Activated CD4-positive, alpha-beta T cell treated with anti-CD3 and anti-CD28 coated beads for 48 hours (primary cell): ENCODE measurements at places on chromosomes 16 and 17.

- peak; percentile 1 for DNase-seq
Observed at GRCh38 chr16:85401370-85401916, 211.7 kb upstream of the GSE1 start.

DNA sequence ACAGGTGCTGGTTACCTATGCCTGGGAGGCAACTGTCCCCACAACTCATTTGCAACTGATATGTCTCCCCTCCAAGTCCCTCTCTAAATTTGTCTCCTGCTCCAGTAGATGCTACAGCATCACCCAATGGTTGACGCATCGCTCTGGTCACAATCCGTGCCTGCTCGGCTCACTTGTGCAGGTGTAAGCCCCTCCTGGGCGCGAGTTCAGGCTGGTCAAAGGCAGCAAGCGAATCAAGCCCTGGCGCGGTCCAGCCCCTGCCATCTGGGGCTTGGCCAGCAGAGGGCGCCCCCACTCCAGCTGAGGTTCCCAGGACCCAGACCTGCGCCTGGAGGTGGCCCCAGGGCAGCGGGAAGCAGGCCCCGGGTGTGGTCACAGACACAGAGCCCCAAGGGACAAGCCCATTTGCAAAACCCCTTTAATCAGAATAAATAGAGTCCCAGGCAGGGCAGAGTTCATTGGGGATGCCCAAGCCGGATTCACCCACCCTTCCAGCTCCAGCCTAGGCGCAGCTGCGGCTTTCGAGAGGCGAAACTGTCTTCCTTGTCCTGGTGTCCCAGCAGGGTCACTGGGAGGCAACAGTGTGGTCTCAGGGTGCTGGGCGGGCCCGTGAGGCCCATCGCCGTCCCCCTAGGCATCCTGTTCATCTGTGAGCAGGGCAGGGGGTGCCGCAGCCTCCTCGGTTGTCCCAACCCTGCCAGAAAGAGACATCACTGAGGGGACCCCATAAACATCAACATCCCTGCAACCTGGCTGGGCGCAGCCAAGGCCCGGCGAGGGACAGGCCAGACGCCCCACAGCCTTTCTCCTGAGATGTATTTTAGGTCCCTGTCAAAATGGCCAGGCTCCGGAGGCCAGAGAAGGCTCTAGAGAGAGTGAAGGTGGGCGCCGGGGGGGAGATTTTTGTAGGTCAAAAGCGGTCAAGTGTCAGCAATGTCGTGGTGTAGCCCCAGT lies 15.8 kb downstream of the TMC6 start:
- peak; percentile 86 for DNase-seq

GRCh38 chr16:78763821-78764440 lies 664.5 kb downstream of the WWOX start:
- no peak for DNase-seq

- DNase-seq = no peak
Observed at GRCh38 chr17:49435671-49436029, 21.0 kb upstream of the PHB1 start.

DNA sequence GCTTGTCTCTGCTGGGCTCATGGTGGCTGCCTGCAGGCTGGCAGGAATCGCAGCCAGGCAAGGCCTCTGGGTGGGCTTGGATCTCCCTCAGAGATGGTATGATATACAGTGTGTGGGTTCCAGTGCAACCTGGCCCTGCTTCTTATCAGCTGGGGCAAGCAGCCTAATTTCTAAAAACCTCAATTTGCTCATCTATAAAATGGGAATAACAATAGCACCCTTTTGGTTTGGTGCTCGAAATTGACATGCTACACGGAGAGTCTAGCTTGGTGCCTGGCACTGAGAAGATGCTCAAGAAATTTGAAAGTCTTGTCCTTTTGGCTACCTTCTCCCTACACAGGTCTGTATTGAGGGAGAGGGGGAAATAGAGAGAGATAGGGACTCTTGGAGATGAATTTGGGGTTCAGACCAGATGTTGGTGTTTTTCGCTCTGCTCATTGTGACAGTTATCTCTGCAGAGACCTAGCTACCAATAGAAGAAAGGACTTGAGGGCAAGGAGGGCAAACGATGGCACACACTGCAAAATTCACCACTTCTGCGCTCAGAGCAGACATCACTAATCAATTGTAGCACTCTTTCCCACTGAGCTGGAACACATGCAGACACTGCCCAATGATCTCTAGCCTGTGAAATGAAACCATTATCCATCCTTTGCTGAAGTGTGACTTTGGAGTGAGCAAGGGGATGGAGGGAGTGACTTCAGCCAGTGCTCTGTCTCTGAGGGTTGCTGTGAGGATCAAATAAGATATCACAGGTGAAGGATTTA lies 15.6 kb downstream of the BEAN1 start:
- no peak for DNase-seq

- DNase-seq = no peak
Observed at GRCh38 chr17:14330492-14330962, 29.6 kb downstream of the HS3ST3B1 start.

DNA sequence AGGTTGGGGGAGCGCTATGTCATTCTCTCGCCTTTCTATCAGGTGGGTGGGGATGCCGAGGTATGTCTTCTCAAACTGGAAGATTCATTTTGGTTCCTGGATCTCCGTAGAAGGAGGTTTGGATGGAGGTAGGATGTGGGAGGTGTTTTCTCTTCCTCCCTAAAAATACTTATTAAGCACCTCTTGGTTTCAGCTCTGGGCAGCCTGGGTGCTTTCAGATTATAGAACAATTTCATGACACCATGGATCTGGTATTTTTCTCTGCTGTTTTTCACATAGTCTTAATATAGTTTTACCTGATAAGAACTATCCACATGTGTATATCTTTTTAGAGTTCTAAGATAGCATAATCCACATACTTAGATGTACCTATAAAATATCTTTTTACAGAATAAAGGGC lies 92.9 kb downstream of the YPEL2 start:
- DNase-seq = no peak

DNA sequence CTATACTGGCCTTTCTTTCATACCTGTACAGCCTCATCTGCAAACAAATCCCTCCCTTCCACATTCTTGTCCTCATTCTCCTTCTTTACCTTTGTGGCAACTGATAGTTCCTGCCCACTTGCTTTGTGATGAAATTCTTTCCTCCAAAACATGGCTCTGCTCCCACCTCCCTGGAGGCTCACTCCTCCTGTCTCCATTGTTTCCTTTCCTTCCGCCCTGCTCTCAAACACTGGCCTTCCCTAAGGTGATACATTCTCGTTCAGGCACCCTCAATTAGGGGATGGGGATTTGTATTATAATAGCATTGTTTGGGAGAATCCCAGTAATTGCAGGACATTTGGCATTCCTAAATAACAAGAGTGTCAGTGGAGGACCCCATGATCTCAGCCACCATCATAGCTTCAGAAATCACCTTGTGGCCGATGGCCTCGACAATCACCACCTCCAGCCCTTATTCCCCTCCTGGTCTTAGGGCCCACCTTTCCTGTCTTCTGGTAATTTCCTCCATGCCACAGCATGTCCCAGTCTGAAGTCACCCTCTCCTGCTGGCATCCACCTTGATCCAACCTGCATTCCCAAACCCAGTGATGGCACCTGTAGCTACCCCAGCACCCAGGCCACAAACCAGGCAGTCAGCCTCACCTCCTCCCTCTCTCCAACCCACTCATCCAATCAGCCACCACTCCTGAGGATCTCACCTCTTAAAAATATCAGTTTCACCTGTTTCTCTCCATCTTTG lies 7.9 kb downstream of the UNC119 start:
- no peak for DNase-seq
